ENCODE measurements at places on chromosomes 3 and 15.
A peak's percentile ranks its signal among the peaks of the same experiment; 100 is the strongest.

- peak; percentile 71 for DNase-seq
These were observed 45.6 kb downstream of the DLEC1 start for GRCh38 chr3:38084334-38085310.

DNA sequence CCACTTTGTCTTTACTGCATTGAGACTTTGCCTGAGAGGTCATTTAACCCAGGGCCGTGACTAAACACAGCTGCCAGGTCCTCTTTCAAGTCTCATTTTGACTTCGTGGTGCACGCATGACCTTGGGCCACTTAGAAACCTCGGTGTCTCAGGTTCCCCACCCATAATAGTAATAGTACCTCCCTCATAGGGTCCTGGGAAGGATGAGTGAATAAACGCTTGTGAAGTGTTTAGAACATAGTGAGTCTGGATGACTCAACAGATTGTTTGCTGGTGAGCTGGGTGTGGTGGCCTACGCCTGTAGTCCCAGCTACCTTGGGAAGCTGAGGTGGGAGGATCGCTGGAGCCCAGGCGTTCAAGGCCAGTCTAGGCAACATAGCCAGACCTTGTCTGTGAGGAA, 56.3 kb downstream of the BDH1 start:
- no peak for DNase-seq

DNA sequence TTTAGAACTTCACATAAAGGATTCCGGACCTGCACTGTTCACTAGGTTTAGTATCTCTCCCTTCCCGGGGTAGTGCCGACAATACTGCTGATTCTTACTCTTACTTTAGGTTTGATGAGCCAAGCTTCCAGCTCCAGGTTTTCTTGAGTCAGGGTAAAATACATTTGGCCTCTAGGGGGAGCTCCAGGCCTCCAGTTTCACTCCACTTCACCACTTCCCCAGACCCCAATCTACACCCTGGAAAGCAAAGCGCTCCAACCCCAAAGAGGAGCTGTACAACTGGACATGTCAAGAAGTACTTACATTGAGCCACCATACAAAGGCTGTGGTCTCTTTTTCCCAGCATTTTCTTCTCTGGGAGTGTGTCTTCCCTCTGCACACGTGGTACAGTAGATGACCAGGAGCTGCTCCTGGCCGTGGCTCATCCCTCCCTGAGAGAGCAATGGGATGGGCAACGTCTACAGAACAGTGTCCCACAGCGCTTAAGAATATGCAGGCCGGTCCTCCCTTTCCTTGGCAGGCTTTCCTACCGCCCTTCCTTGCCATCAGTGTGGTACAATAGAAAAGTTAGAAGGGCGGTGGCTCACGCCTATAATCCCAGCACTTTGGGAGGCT, 93.9 kb upstream of the CCDC80 start:
- peak; percentile 49 for DNase-seq

GRCh38 chr15:82647045-82647834, at the start of gene CPEB1:
Gene CPEB1, minus strand, starts transcription at chr15:82647363. Its CDS starts 18,904 bp downstream, at chr15:82628459.
- peak; percentile 36 for DNase-seq

GRCh38 chr3:152452318-152452717, 183.6 kb downstream of the MBNL1 start:
- no peak for DNase-seq

GRCh38 chr15:78671626-78672211, 30.7 kb upstream of the CHRNB4 start:
- peak; percentile 57 for DNase-seq

DNA sequence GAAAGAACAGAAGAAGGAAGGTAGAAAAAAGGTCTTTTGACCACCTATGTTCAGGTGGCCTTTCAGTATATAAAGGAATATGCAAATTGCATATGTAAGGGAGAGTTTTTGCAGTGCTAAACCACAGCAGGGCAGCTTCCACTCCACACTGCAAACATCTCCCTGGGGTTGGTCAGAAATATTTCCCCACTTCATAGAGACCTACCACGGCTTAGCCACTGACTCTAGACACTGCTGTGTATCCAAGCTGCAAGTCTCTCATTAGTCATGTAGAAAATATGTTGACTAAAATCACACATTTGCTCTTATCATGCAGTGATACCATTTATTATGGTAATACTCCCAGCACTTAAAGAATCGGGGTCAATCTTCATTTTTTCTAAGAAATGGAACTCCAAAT, 214.9 kb upstream of the NR2F2 start:
- no peak for DNase-seq

DNA sequence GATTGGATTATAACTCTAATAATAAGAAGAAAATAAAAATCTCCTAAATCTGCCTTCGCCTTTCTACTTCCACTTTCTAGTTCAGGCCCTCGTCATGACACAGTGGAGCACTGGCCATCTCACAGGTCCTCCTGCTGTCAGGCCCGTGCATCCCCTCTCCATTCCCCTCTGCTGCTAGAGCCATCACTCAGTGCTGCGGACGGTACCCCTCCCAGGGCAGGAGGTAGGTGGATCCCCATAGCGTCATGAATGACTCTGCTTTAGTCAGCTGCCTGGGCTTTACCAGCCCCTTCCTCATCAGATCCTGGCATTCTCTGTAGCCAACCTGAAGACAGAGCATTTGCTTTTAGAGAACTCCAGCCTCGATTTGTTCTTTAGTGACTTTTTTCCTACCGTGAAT, 12.0 kb upstream of the PPP1R2 start:
- no peak for DNase-seq

- DNase-seq: no peak
These were observed 66.2 kb upstream of the TPM1 start for GRCh38 chr15:62976301-62976881.

GRCh38 chr15:63560741-63561448, 36.3 kb upstream of the FBXL22 start:
- DNase-seq: no peak

DNA sequence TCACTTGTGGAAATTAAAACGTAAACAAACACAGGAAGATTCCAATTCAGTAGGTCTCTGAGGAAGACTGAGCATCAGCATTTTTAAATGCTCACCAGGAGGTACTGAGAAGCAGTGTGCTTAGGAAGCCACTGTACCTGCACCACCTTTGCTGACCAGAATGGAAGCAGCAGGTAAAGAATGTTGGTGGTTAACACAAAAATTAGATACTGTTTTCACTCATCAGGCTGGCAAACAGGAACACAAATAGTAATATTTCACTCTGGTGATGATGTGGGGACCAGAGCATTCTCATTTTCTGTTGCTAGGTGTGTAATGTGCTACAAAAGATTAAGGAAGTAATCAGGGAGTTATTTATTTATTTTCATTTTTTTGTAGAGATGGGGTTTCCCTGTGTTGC, 29.9 kb upstream of the GHSR start:
- DNase-seq: no peak

- DNase-seq: no peak
These were observed 102.8 kb downstream of the IL1RAP start for GRCh38 chr3:190616637-190617036.

DNA sequence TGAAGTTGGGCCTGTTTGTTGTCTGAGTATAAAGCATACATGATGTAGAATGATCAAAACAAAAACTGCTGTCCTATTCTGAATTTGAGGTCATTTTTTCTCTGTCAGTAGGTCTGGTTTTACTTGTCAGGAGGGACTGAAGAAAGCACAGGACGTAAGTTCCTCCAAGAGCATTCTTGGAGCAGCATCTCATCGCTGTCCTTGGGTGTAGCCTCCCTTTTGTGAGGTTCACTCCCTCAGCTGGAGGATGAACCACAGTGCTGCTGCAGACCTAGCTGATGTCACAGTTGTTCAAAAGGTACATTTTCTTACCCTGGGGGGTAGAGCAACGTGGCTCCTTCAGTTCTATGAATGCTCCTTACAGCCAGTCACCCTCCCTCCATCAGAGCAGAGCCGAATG, 490.0 kb upstream of the TBL1XR1 start:
- no peak for DNase-seq

- DNase-seq: no peak
These were observed 49.0 kb upstream of the EPHB3 start for GRCh38 chr3:184512621-184513020.

DNA sequence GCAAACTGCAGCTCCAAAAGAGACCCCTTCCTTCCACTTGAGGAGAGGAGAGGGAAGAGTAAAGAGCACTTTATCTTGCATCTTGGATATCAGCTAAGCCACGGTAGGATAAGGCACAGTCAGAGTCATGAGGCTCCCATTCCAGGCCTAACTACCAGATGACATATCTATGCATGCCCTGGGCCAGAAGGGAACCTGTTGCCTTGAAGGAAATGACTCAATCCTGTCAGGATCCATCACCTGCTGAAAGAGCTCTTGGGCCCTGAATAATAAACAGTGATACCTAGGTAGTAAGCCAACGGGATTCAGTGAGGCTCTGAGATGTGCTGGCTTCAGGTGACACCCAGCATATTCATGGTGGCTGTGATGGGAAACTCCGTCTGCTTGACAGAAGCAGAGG, 118.5 kb upstream of the EPHA3 start:
- DNase-seq: no peak

DNA sequence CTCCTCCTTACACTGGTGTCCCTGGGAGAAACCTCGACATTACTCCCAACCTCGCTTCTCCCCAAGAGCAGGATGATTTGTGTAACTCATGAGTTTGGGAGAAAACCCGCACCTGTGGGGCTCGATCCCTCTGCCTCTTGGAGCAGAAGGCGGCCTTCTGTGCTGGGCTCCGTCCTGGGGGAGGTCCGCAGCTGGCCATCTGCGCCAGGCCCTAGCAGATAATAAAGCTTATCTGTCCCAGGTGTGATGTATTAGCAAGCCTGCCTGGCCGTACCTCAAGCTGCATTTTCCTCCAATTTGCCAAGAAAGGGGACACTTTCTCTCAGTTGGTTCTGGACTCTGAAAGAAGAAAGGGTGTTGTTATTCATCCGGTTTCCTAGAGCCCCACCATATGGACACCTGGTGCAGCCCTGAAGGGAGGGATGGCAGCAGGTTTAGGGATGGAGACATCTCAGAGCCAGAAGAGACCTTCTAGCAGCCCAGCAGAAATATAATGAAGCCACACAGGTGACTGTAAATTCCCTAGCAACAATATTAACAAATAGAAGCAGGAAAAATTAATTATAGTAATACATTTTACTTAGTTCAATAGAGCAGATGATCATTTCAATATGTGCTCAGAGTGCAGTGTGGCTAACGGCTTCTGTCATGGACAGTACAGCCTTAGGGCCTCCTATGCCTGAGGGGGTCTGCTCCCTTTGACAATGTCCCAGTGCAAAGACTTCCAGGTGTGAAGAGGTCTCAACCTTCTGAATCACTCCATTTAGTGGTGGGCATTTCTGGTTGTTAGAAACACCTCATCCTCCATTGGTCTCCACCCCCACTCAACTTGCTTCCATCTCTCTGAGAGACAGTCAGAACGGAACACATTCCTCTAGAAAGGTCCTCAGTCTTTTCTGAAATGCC, 94.8 kb downstream of the CPN2 start:
- no peak for DNase-seq

DNA sequence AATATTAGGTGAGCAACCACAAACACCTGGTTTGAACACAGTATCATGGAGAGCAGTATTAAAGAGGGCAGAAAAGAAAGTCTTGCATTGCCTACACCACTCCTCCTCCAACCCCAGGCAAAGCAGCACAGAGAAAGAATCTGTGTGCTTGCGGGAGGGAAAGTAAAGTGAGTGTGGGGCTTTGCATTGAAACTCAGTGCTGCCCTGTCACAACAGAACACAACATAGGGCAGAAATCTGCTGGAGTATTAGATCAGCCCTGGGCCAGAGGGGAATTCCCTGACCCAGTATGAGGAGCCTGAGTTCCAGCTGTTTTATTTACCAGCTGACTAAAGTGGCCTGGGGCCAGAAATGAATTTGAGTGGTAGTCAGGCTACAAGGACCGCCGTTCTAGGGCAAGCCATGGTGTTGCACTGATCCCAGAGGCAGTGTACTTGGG, 75.5 kb downstream of the SPATA16 start:
- DNase-seq: no peak

- no peak for DNase-seq
These were observed 231.1 kb upstream of the COL8A1 start for GRCh38 chr3:99407257-99407656.

DNA sequence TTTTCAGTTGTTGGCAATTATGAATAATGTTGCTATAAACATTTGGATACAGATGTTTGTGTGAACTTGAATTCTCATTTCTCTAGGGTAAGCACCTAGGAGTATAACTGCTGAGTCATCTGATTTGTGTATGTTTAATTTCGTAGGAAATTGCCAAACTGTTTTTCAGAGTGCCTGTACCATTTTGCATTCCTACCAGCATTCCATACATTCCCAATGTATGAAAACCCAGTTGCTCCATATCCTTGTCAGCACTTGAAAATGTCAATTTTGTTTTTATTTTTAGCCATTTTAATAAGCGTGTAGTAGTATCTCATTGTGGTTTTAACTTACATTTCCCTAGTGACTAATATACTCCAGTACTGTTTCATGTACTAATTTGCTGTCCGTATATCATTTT, 98.5 kb upstream of the TSC22D2 start:
- no peak for DNase-seq

DNA sequence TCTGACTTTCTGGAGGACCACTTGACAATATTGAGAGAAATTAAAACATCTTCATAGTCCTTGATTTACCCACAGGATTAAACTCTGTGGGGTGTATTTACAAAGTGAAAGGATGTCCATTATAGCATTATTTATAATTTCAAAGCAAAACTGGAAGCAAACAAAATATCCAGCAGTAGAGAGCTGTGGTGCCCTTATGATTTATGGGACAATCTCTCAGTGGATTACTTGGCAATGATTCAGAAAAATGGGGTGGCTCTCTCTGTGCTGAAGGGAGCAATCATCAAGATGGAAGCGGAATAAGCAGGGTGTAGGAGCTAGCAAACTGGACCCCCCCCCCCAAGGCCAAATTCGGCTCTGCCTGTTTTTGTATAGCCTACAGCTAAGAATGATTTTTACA, 9.0 kb downstream of the PPCDC start:
- DNase-seq: no peak

GRCh38 chr3:141793476-141794260, 30.5 kb downstream of the GRK7 start:
- DNase-seq: no peak

GRCh38 chr15:79657722-79658121, 225.6 kb downstream of the MINAR1 start:
- DNase-seq: no peak

DNA sequence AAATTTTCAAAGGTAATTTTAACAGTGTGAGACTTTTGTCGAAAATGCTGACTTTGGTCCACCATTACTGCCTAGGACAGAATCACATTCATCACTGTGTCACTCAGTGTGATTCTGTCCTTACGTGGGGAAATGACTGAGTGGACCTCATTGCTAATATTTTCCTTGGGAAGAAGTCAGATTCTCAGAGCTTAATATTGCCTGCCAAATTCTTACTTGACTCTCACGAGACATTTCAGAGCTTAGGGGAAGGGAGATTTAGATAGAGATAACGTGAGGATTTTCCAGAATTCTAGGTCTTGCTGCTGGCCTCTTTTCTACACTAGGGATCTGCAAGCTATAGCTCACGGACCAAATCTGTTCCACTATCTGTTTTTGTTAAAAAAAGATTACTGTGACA, 270.4 kb downstream of the SUCLG2 start:
- no peak for DNase-seq

GRCh38 chr3:148911592-148911991, 46.5 kb downstream of the CPA3 start:
- DNase-seq: no peak

GRCh38 chr15:67594770-67595169, 52.3 kb downstream of the MAP2K5 start:
- no peak for DNase-seq

All from left hindlimb (tissue), 1 donor.